LNCaP clone FGC (cell line): ENCODE measurements at places on chromosomes 2 and 18.
A peak's percentile ranks its signal among the peaks of the same experiment; 100 is the strongest.

DNA sequence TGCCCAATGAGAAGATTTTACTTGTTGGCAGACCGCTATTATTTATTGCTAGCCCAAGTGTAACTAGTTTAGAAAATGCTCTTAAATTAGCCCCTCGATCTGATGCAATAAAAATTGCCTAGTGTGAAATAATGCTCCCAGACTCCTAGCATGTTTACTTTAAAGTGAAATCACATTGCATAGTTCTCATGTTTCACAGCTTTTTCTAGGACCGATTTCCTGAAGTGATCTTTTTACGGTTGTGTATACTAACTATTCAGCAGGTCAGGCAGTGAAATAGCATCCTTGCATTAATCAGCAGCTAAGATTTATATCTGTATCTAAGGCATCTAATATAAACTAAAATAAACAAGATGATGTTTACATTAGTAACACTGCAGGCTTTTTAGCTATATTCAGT lies 52.4 kb downstream of the PMS1 start:
- peak; percentile 53 for DNase-seq

DNA sequence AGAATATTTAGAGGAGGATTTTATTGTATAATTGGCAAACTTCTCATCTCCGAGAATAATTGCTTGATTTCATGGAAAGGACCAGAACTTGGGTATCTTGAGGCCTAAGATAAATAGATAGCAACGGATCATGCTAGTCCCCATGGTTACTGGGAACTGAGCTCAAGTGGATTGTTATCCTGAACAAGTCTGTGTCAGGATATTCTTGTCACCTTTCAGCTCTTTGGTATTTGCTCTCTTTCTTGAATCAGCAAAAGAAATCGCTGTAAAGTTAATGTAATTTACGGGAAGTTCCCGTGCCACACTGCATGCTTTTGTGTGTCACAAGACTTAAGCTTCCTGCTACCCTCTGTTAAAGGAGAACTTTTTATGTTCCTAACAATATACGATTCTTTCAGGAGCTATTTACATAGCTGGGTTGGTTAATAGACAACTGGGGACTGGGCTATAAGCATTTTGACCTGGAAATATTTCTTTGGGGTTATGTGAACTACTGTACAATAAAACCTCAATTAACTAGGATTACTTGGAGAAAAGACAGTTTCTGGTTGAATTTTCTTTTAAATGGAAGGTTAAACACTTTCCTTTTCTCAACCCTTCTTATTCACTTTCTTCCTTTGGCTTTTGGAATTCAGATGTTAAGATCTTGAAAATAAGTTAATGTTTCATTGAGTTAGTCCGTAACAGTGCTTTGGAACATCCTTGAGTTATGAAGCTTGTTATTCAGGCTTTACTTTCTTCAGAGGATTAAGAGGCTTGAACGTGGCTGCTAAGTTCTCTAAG lies 151.2 kb downstream of the FMNL2 start:
- DNase-seq = no peak

DNA sequence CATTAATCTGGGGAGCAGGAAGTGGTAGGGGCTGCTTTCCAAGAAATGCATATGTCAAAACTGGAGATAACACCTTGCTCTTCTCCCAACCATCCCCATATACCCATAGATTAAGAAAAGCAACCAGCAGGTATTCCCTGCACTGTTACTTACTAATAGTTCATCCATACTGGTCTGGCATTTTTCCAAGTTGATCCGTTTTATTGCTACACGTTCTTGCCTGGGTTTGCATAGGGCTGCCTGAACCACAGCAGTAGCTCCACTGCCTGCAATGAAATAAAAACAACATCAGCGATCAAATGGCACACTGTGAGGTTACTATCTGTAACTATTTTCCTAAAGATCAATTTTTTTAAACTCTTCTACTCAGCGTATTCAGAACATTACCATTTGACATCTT lies 65.6 kb downstream of the STK39 start:
- DNase-seq = no peak

DNA sequence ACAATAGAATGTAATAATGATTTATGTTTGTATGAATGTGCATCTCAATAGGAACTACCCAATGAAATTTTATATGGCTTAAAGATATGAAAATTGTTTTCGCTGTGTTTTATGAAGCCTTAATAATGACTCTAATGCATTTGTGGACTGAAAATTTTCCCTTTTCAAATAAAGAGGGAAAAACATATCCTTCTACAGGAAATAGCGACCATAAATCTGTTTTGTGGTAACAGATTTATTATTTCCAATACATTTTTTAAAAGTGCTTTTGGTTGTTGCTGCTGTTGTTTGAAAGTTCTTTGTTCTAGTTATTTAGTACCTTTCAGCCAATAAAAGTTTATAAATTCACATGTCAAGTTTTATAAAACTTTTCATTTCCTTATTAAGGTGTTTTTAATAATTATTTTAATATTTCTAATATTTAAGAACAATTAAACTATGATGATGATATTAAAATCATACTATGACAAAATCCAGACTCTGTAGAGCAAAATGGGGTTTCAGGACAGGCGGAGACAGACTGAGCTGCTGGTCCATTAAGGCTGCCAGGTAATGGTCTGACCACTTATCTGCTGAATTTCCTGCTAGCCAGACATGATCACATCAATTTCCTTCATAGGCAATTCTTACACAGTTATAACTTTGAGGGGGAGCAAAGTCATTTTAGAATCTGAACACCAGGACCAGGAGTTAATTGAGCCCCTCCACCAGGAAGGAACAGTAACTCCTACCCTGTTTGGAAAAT lies 65.7 kb upstream of the NEUROD1 start:
- DNase-seq = no peak

DNA sequence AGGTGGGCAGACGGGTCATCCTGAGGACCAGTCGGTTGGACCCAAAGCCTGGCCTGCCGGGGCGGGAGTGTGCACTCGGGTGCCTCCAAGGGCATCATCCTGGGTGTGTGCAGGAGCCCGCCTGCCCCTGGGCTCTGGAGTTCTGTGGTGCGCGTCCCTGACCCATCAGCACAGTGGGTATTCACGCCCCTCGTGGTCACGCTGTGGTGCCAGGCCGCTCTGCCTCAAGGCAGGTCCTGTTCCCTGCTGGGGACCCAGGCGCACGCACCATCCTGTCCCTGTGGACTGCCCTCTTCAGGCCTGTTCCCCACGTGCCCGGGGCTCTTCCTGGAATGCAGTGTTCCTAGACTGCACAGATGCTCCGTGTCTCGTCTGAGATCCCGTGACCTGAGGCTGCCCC lies 14.3 kb upstream of the D2HGDH start:
- no peak for DNase-seq

GRCh38 chr2:229520691-229521096 lies 193.7 kb downstream of the DNER start:
- no peak for DNase-seq

- DNase-seq = peak; percentile 58
Observed at GRCh38 chr18:8341481-8342230, 267.6 kb upstream of the RAB12 start.

- no peak for DNase-seq
Observed at GRCh38 chr2:207256476-207257207, 90.9 kb upstream of the KLF7 start.

DNA sequence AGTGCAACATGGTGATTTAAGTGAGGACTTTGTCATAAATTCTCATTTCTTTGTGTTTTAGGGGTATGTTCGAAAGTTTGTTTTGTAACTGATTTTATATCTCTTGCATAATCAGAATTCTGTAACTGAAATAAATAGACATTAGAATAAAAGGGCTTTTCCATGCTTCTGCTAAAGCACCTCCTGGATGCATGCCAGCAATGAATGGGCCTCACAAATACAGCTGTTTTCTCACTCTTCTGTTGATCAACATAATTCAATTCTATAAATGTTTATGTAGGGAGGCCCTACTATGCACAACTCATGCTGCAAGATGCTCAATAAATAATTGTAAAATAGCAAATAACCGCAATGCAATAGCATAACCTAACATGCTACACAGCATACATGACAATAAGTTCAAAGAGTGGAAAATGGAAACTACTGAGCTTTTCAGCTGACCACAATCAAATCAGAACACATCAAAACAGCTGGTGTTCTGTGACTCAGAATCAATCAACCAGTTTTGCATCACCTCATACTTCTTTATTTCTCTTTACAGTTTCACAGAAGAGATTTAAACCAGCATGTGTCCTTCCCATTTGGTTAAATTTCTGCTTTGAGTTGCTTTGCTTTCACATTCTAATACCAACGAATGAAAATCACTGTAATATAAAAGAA lies 11.0 kb downstream of the CDH7 start:
- no peak for DNase-seq

DNA sequence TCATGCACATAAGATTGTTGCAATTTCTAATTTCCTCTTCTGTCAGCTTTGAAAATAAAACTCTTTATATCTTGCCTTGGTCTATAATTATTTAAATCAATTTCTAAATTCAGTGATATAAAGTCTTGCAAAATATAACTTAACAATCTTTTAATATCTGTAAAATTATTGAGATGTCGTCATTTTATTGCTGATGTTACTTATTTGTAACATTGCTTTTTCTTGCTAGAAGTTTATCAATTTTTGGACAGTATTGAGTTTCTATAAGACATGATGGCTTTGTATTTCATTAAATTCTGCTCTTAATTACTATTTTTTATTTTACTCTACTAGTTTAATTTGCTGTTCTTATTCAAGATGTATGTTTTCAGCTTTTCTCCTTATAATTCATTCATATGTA lies 1036.5 kb downstream of the TMEM182 start:
- DNase-seq = no peak

DNA sequence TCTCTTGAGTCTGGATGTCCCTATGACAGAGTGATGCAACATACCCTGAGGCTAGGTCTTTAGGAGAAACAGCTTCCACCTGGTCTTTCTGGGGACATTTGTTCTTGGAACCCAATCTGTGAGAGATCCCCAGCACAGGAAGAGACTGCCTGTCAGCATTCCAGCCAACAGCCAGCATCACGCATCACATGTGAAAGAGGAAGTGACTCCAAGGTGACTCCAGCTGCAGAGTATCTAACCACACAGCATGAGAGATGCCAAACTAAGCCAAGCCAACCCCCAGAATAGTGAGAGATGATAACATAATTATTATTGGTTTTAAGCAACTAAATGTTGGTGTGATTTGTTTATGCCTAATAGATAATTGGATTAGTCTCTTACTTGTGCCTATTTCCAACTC lies 35.7 kb downstream of the C18orf63 start:
- no peak for DNase-seq

DNA sequence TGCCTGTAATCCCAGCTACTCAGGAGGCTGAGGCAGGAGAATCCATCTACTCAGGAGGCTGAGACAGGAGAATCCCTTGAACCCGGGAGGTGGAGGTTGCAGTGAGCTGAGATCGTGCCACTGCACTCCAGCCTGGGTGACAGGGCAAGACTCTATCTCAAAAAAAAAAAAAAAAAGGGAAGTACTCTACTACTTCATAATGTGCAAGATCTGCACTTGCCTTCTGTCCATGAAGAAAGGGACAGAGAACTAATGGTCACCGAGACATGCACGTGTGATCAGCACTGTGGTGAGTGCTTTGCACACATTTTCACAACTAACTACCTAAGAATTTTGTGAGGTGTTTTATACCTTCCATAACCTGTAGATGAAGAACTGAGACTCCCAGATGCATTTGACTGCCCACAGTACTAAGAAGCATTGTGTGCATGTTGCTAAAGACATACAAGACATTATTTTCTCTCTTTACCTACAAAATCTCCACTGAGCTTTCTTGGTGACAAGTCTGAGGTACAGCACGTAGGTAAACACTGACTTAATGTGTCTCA lies 784.8 kb upstream of the ID2 start:
- no peak for DNase-seq

- DNase-seq = no peak
Observed at GRCh38 chr2:238846378-238846627, 1.6 kb upstream of the TWIST2 start.

DNA sequence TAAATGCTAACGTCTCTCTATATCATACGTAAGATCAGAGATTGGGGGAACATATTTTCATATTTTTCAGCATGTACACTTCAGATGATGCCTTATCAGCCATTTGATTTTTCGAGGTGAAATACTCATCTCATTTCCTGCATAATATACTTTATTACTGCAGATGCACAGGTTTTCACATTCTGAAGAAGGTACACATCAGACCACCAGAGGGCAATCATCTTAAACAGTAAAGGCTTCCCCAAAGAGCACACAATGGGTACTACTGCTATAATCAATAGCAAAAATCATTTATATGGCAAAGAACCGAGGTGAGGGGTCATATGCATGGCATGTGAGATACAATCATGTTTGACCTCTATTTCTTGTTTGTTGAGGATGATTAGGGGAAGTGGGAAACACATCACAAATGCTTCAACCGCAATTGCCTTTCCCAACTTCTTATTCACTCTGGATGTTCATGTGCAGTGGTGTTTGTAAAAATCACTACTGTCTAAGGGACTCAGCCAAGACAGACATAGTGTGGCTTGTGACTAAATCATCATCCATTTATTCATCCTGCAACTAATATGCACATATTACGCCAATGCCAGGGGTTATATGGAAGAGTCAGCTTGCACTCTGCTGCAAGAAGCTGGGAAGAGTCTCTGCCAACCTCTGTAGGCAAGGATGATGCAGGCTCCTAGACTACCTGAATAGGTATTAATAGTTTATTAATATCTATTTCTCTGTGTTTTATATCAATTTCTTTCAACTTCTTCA lies 118.7 kb downstream of the EPB41L3 start:
- DNase-seq = peak; percentile 3

GRCh38 chr2:204228169-204228886 lies 291.8 kb downstream of the ICOS start:
- no peak for DNase-seq

- no peak for DNase-seq
Observed at GRCh38 chr2:102575888-102576287, 43.5 kb upstream of the SLC9A2 start.

DNA sequence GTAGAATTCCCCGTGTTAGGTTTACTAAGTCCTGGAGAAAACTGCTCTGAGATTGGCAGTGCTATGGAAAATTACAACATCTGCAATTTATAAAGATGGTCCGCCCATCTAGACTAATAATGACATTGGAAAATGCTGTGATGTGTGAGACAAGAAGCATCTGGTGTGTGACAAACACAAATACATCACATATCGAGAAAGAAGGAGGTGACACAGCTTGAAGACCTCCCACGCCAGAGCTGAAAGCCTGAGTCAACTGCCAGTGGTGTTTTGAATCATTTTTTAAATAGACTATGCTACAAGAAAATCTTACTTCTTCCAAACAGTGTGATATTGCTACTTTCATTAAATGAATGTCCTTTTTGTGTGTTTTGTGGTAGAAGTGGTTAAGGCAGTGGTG lies 8.6 kb upstream of the ANO7 start:
- DNase-seq = no peak

- no peak for DNase-seq
Observed at GRCh38 chr2:190352668-190353536, 9.5 kb downstream of the INPP1 start.

- no peak for DNase-seq
Observed at GRCh38 chr2:145036421-145037011, 516.6 kb upstream of the ZEB2 start.
